ENCODE measurements at places on chromosomes 12 and 14.

DNA sequence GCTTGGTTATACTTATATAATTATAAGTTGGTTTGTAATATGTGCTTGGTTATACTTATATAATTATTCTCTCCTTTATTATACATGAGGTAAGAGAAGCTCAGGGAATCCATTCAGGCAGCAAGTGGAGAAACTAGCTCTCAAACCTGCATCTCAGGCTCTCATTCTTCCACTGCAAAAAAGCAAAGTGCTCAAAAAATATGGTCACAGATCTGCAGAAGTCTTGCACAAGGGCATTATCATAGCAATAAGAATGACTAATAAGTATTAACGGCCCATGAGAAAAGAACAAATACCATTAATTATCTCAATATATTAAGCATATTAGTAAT, 476 bp upstream of the TRAFD1 start:
- DNase-seq: no peak

- DNase-seq: no peak
These were observed 27.3 kb downstream of the PNMA1 start for GRCh38 chr14:73686901-73687300.

- no peak for DNase-seq
These were observed 15.6 kb downstream of the SYNE3 start for GRCh38 chr14:95500772-95501401.

- DNase-seq: peak; percentile 90
These were observed 25.8 kb downstream of the DACT1 start for GRCh38 chr14:58663494-58664111.

- no peak for DNase-seq
These were observed 181.0 kb downstream of the MON2 start for GRCh38 chr12:62647586-62647985.

DNA sequence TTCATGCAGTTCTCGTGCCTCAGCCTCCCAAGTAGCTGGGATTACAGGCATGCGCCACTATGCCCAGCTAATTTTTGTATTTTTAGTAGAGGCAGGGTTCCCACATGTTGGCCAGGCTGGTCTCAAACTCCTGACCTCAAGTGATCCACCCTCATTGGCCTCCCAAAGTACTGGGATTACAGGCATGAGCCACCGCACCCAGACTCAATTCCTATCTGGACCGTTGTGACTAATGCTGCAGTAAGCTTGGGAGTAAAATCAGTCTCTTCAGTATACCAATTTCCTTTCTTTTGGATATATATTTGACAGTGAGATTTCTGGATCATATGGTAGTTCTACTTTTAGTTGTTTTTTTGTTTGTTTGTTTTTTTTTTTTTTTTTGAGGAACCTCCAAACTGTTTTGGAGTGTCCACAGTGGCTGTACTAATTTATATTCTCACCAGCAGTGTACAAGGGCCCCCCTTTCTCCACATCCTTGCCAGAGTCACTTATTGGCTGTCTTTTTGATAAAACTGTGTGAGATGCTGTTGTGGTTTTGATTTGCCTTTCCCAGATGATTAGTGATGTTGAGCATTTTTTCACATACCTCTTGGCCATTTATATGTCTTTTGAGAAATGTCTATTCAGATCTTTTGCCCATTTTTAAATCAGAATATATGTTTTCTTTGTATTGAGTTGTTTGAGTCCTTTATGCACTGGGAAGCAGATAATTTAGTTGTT, 37.3 kb upstream of the EVL start:
- DNase-seq: no peak

DNA sequence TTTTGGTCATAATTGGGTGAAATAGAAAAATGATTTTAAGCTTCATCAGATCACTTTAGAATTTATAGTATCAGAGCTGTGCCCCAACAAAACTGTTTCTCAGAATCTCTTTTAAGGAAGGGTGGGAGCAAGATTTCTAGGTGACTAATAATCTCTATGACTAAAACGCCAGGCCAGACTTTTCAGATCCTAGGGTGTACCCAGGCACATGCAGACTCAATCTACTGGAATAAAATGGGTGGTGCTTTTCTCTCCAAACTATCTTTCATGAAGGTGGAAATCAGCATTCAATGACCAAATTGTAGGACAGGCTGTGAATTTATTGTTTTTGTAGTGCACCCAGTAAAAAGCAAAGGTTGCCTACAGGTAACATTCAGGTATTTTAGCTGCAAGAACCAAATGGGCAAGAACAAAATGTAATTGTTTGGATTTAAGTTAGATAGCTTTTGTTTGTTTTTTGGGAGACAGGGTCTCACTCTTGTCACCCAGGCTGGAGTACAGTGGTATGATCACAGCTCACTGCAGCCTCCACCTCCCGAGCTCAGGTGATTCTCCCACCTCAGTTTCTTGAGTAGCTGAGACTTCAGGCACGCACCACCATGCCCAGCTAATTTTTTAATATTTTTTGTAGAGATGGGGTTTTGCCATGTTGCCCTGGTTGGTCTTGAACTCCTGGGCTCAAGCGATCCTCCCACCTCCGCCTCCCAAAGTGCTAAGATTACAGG, 49.5 kb downstream of the PPP2R5C start:
- no peak for DNase-seq

DNA sequence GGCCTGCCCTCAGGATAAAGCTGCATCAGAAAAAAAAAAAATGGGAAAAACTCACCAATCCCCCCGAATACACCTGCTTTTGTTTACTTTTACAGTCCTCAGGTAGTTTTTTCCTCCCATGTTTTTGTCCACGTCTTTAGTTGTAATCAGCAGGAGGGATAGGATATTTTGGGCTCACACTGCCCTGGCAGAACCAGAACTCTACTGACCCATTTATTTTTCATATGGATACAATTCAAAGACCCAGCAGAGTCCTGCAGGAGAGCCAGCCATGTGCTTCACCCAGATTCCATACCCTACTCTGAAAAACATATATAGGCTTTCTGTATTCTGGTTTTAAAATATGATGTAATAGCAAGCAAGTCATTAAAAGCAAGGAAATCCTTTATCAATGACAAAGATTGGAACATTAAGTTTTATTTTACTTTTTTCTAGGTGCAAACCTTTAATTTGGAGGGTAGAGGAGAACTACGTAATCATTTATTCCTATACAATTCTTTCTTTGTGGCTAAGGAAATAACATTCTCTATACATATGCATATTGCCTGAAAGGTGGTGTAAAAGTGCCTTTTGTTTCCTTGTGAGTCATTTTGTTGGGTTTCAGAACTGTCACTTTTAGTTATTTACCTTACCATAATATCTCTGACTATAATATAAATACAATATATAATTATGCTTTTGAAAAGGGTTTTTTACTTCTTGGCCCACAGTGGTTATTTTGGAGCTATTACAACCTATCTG, 19.1 kb downstream of the DACT1 start:
- no peak for DNase-seq

DNA sequence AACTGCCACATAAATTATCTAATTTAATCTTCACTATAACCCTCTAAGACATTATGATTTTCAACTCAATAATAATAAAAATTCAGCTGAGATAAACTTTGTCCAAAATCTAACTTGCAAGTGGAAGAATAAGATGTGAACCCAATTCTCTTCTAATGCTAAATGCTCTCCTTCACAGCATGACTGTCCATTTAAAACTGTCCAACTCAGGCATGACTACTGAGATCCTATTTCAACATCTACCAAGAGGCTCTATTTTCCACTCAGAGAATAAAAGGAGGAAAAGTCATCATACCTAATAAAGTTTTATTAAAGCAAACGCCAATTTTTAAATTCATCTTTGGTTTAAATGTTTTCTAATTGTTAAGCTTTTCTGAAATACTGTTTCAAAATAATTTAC, 183.6 kb downstream of the MED13L start:
- DNase-seq: no peak

DNA sequence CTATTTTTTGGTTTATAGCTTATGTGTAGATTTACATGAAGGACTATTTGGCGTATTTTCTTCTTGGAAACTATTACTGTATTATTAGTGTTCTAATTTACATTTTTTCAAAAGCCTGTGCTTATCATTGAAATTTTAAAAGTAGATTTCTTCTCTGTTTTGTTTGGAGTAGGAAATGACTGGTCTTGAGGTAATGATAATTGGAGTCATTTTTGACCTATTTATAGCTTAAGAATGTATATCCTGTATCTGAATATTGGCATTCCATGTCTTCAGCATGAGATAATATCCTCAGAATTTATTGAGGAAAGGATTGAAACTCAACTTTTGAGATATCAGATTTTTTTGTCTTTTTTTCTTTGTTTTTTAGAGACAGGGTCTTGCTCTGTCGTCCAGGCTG, 193.4 kb downstream of the ERC1 start:
- DNase-seq: no peak

DNA sequence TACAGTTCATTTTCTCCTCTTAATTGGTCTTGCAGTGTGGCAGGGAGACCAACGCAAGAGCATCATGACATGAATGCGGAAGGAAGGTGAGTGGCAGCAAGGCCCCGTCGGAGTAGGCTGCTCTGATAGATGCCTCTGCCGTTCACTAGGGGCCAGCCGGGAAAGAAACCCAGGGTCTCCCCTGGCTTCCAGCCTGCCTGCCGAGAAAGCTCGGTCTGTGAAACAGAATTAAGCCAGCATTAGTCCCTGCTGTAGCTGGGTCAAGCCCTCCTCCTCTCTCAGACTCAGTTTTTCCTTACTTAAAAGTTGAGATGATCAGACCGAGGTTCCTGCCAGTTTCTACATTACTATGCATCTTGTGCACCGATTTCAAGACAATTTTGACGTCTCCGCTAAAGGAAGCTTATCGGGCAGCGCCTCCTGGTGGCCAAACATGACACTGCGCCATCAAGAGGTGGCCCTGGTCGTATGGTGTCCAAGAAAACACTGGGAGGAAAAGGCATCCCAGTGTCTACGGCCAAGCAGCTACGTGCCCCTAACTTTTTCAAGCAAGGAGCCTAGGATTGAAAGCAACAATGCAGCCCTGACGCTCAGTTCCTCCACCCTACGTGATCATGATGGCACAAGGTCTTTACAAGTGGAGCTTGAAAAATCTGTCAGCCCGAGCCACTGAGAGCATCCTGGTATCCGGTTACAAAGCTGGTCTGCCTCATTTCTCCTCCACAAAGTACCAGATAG, 131.6 kb downstream of the KSR2 start:
- peak; percentile 32 for DNase-seq

DNA sequence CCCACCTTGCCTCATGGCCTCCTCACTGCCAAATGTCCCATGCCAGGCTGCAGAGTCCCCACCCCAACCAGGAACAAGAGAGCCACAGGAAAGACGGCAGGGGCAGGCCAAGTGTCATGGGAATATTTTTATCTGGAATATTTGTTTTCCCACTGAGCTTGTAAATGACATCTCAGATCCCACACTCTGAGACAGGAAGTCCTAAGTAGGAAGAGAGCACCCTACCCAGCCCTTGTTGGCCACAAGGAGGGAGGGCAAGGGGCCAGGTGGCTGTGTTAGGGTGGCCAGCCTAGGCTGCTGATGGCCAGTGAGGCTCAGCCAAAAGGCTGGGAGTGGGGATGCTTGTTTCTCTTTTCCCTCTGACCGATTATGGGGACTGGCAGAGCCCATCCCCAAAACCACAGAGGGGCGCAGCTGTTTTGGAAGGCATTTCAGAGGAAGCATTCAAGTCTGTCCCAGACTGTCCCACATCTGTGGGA, 7.7 kb upstream of the MEG3 start:
- DNase-seq: no peak
